Right cardiac atrium (tissue), 5 donors: ENCODE measurements at places on chromosomes 1 and 21. TPM values are rescaled to one million over a fixed set of nuclear protein-coding genes. Genes with fewer than 3 reads are reported as not detected.
A peak's percentile ranks its signal among the peaks of the same experiment; 100 is the strongest.

Gene ASAP3
- total RNA-seq = 34.4 TPM

Gene GBP5
- total RNA-seq = 0.88 TPM

Gene EFNA3
- total RNA-seq = 0.78 TPM

Gene CDCA8
- total RNA-seq = 0.68 TPM

Gene RUNX3
- 0.89 TPM for total RNA-seq

Gene RNU1-2
- total RNA-seq = 6,377 TPM

DNA sequence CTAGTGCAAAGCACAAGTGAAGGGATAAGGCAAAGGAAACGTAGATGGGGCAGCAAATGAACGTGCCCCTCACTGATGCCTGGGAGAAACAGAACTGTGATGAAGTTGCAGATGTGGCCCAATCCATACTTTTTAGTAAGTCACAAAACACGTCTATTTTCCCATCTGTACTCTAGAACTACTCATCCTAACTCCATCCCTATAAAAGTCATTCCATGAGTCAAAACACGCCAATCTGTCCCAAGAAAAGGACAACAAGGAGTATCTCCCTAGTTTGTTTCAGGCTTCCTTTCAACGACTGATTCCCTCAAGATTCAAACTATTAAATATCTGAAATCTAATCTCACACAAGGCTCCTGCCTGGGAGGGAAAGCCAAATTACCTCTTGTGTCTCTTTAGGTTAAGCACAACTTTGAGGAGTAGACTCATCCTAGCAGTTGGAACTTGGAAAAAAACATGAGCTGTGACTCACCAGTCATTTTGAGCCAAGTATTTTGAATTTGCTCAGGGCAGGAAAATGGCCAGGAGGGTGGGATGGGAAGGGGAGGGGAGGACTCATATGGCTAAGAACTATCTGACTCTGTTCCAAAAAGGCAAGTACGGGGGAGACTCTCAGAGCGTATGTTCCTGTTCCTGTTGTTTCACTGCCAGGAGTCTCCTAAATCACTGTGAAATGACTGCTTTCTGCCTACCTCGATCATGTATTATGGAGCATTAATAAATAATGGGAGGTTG, 214.5 kb upstream of the CAMK1G start:
- DNase-seq = no peak

GRCh38 chr1:205285381-205286101, 36.0 kb downstream of the NUAK2 start:
- no peak for DNase-seq

- DNase-seq = no peak
These were observed 1.1 kb downstream of the USP48 start for GRCh38 chr1:21781815-21782348.

DNA sequence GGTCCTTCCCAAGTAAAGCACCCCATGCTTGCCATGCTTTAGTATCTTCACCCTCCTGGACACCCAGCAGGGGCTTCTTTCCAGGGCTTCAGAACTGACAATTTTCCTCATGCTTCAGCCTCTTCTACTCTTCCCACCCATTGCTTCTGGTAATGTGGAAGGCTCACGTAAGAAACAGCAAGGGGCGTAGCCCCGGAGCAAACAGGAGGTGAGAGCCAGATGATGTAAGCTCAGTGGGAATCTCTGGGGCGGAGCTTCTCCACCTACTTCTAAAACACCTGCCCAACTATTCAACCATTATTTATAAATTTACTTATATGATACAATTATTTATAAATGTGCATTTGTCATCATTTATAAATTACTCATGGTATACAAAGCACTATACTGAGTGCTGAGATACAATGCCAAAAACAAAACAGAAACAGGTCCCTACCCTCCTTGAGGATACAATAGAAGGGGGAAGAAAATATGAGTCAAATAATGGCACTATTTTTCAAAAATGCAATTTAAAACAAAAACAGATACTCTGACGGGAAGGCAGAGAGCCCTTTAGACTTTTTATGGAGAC, 140.1 kb upstream of the CAMK1G start:
- DNase-seq = no peak

DNA sequence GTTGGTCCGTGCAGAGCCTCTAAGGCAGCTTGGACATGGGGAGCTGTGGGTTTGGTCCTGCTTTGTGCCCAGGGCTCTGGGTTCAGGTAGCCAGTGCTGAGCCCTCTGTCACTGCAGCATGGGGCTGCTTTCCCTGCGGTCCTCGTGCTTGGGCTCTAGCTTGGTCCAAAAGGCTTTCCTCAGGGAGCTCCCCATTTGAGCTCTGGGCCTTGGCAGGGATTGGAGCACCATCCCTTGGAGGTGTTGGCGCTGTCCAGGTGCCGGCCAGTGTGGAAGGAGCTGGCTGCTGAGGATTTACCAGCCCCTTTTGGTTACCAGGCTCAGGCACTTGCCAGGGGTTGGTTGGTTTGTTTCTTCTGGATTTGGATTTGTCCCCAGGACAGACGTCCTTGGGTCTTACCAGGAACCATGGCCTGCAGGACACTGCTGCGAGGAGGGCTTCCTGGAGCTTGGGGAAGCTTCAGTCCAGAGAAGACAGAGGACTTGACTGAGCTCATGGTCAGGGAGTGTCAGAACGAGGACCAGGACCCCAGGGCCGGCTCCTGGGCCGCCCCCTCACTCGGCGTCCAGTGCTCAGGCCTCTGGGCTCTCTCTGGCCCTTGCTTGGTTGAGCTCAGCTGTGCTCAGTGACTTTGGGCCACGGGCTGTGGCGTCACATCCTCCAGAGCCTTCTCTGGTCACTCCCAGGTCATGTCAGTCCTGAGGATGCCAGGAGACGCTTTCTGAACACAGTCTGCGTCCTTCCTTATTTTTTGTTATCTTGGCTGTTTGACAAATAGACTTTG, 224.7 kb downstream of the CAMTA1 start:
- no peak for DNase-seq

- peak; percentile 39 for DNase-seq
These were observed 57.9 kb upstream of the CTBS start for GRCh38 chr1:84632137-84632536.

GRCh38 chr1:162992945-162993344, 76.2 kb upstream of the RGS4 start:
- DNase-seq = no peak

DNA sequence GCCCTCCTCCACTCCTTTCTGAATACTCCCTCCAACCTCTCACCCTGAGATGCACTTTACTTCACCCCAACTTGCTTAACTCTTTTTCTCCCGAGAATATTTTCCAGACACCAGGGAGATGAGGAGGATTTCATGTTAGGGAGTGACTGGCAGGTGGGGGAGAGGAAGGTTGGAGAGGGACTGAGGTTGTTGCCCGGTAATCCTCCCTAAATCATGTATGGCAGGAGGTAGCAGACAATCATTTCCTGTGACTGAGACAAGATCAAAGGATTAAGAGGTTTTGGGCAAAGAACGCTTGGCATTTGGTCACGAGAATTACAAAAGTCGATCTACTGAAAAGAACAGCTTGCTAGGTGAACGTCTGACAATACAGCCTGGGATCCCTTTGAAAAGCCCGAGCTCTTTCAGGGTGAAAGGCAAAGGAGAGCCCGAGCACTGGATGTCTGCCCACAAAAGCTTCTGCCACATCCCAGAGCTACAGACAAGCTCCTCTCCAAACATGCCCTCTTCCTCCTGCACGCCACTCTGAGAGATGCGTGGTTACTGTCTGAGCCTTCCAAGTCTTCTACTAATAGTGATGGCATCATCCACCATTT, 154.1 kb downstream of the DAB1 start:
- no peak for DNase-seq

DNA sequence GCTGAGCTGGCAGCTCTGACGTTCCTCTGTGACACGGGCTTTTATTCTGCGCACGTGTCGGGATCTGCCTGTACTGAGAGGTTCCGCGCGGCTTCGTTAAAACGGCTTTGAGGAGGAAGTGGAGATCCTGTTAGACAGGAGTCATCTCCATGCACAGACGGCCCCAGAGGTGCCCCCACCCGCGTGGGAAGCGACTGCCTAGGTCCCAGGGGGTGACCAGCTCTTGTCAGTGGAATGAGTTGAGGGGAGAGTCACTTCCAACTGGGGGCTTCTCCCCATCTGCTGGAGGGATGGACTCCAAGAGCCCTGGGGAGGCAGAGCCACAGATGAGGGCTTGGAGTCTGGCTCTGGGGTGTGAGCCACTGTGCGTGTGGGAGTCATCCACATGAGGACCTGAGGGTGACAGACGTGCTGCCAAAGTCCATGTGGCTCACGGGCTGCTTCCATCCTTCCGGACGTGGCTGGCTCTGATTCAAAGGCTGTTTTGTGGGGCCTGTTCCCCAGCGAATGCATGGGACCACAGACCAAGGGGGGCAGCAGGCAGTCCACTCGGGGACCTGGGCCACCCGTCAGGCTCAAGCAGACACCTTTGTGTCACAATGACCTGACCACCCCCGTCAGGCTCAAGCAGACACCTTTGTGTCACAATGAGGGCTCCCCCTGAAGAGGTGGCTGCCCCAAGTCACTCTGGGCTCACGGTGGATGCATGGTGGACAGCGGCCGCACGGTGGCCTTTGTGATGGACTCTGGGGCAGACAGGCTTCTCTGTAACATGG, 26.8 kb downstream of the PTTG1IP start:
- DNase-seq = peak; percentile 72

DNA sequence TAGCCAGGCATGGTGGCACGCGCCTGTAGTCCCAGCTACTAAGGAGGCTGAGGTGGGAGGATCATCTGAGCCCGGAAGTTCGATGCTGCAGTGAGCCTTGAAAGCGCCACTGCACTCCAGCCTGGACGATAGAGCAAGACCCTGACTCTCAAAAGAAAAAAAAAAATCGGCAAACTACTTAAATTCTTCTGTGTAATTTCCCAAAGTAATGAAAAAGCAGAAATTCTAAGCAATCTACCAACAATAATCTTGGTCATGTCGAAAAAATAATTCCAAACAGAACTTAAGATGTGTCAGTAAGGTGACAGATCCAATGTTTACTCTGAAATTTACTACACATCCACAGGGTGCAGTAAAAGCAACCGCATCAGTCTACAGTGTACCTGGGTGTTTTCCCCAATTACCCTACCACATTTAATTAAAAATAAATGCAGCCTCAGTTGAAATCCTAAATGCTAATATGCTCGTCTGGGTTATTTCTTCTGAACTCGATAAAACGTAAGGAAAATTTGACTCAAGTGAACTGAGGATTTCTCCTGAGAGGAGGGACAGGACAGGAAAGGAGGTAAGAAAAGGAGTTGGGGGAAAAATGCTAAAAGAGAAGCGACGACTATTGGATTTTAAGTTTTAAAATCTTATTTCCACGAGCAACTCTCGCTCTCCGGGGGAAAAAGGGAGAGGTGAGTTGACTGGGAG, 801 bp downstream of the EPRS1 start:
- no peak for DNase-seq

DNA sequence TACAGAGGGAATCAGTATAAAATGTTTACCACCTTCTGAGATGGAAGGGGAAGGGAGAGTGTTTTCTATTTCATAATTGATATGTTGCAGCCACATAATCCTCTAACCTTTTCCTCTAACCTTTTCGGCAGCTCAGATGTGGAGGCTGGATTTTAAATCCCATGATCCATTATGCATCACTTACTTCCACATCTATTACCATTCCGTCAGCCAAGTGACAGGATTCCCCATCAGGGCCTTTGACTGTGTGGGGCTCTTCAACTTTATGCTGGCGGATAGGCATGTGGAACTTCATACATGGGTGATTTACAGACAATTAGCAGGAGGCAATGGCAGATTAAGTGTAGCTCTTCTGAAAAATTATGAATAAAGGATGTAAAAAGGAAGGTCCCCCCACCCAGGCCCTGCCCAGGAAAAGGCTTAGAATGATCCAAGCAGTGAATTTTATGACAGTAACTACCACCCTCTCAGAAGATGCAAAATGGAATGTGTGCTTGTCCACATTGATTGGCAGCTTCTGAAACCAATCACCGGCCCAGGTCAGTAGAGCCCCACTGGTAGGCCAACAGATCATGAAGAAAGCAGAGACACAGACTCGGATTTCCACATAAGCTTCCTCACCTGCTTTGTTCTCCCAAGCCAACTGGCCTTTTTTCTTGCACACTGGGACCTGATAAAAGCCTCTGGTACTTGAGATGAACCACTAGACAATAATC, 147.0 kb downstream of the ST6GALNAC5 start:
- DNase-seq = no peak

DNA sequence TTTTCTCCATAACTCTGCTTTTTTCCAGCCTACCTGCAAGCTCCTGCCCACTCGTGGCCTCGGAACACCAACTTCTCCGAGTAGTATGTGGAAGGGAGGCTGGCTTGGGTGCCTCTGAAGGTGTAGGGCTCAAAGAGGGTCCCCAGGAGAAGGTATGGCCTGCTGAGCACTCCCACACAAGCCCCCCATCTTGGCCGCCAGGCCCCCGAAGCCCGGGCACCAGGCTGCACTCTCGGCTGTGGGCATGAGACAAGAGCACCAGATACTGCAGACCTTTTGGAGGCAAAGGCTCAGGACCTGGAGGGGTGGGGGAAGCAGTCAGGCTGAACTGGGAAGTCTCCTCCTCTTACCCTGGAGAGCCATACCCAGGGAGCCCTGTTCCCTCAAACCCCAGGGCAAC, 1.7 kb downstream of the ZNF692 start:
- no peak for DNase-seq

DNA sequence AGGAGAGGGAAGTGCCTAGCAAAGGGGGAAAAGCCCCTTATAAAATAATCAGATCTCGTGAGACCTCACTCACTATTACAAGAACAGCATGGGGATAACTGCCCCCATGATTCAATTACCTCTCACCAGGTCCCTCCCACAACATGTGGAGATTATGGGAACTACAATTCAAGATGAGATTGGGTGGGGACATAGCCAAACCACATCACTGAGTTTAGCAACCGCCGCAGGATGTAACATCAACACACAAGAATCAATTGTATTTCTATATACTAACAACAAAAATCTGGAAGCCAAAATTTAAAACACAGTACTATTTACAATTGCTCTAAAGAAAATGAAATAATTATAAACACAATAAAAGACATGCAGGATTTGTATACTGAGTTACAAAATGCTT, 21.9 kb downstream of the DIRAS3 start:
- no peak for DNase-seq

- no peak for DNase-seq
These were observed 82.2 kb upstream of the GUCA2B start for GRCh38 chr1:42070996-42071395.

DNA sequence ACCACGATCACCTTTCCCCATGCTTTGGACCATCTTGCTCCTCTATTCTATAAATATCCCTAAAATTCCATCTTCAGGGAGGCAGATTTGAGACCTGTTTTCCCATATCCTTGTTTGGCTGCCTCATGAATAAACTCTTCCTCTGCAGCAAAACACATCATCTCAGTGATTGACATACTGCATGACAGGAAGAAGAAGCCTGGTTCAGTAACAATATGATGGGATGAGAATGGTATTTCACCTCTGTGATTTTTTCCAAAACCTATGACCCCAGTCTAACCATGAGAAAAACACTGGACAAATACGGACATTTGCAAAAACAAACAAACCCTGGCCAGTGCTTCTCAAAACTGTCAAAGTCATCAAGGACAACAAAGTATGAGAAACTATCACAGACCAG, 53.8 kb upstream of the ZSWIM5 start:
- DNase-seq = no peak
